ENCODE measurements at places on chromosomes 12 and 14.

DNA sequence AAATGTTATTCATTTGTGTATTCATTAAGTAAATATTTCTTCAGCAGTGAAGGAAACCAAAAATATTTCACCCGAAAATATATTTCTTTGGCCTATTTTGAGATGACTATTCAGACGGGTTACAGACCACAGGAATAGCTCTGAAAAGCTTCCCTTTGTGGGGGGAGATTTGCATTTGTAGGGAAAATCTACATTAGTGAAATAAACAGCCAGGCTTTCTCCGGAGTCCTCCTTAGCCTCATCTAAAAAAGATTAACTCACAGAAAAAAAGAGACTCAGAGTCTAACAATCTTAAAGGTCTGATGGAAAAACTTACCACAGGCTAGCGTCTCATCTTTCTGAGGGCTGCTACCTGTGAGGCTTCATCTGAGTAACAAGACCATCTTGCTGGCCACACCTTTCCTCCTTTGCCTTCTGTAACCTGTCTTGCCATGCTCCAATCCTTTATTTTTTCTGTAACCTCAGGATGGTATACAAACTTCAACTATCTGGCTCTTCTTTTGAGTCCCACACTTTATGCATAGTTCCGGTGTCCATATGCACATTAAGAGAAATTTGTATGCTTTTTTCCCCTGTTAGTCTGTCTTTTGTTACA, 100.7 kb downstream of the CNTN1 start:
- no peak for DNase-seq

DNA sequence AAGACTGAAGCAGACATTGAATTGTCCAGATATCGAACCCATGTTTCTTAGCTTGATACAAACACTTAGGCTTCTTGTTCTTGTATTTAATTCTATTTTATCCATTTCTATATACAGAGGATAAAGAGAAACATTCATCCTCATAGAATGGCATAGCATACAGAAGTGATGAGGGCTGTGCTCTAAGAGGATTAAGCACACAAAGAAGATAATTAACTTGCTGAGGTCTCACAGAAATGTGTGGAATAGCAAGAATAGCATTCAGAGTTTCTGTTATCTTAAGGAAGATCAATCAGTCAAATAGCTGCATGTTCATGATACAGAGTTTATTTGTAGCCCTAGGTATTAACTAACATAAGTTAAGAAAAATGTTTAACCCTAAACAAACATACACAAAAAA, 27.3 kb upstream of the STRAP start:
- peak; percentile 22 for DNase-seq

DNA sequence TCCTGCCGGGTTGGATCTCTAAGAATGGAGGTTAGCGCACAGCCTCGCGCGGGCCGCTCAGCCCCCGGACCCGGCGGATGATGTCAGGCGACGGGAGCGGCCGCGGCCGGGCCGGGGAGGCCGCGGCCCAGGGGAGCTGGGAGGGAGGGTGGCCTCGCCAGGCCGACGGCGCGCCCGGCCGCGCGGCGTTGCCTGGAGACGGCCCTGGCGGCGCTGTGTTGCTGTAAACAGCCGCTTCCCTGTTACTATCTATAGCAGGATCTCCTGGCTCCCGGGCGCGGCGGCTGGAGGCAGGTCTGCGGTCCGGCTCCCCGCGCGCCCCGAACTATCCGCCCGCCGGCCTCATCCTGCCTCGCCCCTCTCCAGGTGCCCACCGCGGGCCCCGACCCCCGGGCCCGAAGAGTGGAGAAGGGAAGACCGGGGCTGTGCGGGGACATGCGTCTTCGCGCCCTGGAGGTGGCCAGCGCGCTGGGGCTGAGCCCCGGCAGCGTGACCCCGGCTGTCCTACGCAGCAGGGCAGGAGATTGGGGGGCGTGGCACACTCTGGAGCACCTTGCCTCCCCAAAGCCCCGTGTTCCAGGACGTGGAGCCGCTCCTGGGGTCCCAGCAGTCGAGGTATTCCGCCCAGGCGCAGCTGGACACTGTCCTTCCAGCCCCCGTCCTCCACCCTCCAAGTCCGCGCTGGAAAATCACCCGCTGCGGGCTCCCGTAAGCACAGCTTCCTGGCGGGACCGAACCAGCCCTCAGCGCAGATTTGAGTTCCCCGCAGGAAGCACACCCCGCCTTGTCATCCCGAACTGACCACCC, 1.4 kb upstream of the FOS start:
- peak; percentile 77 for DNase-seq

- DNase-seq = no peak
These were observed 64.7 kb downstream of the RIMBP2 start for GRCh38 chr12:130651188-130651959.

DNA sequence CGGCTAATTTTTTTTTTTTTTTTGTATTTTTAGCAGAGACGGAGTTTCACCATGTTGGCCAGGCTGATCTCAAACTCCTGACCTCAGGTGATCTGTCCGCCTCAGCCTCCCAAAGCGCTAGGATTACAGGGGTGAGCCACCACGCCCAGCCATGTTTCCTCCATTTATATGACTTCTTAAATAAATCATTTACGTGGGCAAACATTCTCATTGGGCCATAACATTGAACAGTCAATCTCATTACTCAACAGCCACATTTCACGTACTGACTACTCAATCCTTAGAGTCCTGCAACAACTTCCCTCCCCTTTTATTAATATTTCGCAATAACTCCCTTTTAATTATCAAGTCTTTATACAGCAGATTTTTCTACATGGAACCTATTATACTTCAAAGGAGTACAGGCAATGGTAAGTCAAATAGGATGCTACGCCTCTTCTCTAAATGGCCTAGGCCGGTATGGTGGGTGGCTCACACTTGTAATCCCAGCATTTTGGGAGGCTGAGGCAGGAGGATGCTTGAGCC, 7.4 kb upstream of the CSRNP2 start:
- DNase-seq = no peak

GRCh38 chr12:124142395-124143035, 152.4 kb upstream of the RFLNA start:
- DNase-seq = no peak

- DNase-seq = no peak
These were observed 76.6 kb upstream of the PPFIA2 start for GRCh38 chr12:81835783-81836182.

GRCh38 chr12:109428037-109428629, 49.0 kb downstream of the KCTD10 start:
- peak; percentile 65 for DNase-seq

DNA sequence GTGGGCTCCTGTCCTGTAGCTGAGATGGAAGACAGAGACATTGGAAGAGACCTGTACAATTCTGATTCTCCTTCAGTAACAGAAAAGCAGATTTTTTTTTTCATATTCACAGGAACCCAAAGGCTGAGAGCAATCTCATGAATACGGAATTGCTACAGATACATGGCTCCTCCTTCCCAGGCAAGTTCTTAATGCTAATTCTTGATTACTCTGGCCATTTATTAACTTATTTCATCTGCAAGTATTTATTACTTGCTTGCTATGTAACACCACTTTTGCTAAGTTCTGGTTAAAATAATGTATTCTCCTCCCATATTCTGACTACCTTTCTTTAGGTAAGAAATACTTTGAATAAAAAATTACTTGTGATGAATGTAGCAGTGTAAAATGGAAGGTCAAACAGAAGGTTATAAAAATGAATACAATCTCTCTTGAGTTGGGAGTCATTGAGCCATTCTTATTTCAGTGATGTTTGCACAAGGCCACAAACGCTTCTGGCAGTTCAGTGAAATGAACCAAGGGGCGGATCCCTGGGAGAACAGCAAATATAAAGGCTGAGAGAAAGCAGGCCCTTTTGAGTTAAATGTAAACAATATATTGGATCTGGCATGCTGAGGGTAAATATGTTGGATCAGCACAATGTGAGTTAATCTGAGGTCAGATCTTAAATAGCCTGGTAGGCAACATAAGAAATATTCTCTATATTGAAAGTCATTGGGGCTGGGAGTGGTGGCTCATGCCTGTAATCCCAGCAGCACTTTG, 37.6 kb downstream of the MUCL1 start:
- DNase-seq = no peak

- DNase-seq = no peak
These were observed 341.4 kb downstream of the BMP4 start for GRCh38 chr14:53615252-53615651.

- peak; percentile 49 for DNase-seq
These were observed 875.7 kb upstream of the USP15 start for GRCh38 chr12:61384511-61384910.

GRCh38 chr14:69495341-69495921, 10.9 kb downstream of the PLEKHD1 start:
- DNase-seq = no peak

GRCh38 chr14:91008759-91009409, 51.6 kb downstream of the RPS6KA5 start:
- no peak for DNase-seq

DNA sequence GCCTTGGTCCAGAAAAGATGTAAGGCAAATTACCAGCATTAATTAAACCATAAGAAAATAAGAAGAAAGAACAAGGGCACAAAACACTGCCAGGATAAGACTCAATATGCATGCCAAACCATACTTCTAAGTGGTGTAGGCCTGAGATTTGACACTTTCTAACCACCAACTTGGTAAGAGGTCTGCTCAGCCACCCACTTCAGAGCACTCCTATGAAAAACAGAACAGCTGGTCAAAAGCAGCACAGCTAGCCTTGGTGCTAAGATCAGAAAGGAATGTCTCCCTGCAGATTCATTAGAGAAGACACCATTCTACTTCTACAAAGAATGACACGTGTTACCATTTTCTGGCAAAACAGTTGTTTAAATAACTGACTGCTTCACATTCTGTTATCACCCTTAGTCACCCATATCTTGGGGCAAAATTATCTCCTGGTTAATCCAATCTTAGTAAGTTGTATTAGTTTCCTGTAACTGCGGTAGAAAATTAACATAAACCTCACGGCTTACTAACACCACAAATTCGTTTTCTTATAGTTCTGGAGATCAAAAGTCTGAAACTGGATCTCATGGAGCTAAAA, 13.2 kb downstream of the RPS6KA5 start:
- no peak for DNase-seq

GRCh38 chr14:101408077-101408831, 153.0 kb upstream of the DIO3 start:
- peak; percentile 82 for DNase-seq

GRCh38 chr12:129941618-129942017, 37.8 kb upstream of the TMEM132D start:
- no peak for DNase-seq

DNA sequence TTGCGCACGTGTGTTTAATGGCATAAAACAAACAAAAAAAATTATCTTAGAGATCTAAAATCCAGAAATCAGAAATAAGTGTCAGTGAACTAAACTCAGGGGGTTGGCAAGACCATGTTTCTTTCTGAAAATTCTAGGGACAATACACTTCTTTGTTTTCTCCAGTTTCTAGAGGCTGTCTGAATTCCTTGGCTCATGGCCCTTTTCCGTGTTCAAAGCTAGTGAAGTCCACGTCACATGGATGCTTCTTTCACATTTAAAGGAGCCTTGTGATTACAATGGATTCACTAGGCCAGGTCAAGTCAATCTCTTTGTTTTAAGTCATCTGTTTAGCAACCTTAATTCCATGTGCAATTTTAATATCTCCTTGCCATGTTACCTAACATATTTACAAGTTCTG, 22.4 kb downstream of the SLCO1B3 start:
- no peak for DNase-seq

- DNase-seq = peak; percentile 9
These were observed 57.6 kb downstream of the BRMS1L start for GRCh38 chr14:35883677-35884293.

DNA sequence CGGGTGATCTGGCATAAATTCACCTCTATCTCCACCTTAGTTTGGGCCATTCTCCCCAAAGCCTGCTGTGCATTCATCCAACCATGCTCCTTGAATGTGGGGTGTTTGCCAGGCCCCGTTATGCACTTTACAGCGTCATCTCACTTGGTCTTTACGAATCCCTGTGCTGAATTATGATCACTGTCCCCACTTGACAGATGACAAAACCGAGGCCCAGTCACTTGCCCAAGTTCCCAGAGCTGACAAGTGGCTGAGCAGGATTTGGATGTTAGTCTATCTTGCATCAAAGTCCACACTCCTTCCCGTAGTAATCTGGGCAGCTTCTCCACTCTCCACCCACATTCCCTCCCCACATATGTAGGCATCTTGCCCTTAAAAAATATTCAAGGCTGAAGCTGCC, 44.8 kb downstream of the WSCD2 start:
- DNase-seq = no peak

DNA sequence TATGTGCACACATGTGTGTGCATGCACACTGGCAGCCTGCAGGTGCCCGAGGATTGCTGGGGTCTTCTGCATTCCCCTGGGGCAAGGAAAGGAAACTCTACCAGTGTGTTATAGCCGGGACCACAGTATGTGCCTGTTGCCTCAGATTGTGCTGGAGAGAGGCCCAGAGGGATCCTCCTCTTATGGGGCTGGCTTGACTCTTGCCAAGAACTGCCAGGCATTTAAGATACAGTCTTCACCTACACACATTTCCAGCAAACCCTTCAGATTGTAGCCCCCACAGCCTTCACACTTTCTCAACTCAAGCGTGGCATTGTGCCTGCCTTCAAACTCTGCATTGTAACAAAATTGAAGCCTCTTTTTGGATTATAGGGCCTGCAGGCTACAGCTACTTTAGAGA, 176.7 kb upstream of the DYRK2 start:
- DNase-seq = no peak

Data from fibroblast of skin of right quadriceps (primary cell).